Foreskin melanocyte (primary cell): ENCODE measurements at places on chromosomes 2 and 18.
A peak's percentile ranks its signal among the peaks of the same experiment; 100 is the strongest.

DNA sequence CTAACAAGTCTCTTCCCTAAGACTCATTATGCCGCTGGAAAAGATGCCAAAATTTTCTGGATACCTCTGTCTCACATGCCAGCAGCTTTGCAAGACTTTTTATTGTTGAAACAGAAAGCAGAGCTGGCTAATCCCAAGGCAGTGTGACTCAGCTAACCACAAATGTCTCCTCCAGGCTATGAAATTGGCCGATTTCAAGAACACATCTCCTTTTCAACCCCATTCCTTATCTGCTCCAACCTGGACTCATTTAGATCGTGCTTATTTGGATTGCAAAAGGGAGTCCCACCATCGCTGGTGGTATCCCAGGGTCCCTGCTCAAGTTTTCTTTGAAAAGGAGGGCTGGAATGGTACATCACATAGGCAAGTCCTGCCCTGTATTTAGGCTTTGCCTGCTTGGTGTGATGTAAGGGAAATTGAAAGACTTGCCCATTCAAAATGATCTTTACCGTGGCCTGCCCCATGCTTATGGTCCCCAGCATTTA, 26.3 kb downstream of the DHRS9 start:
- peak; percentile 94 for DNase-seq

DNA sequence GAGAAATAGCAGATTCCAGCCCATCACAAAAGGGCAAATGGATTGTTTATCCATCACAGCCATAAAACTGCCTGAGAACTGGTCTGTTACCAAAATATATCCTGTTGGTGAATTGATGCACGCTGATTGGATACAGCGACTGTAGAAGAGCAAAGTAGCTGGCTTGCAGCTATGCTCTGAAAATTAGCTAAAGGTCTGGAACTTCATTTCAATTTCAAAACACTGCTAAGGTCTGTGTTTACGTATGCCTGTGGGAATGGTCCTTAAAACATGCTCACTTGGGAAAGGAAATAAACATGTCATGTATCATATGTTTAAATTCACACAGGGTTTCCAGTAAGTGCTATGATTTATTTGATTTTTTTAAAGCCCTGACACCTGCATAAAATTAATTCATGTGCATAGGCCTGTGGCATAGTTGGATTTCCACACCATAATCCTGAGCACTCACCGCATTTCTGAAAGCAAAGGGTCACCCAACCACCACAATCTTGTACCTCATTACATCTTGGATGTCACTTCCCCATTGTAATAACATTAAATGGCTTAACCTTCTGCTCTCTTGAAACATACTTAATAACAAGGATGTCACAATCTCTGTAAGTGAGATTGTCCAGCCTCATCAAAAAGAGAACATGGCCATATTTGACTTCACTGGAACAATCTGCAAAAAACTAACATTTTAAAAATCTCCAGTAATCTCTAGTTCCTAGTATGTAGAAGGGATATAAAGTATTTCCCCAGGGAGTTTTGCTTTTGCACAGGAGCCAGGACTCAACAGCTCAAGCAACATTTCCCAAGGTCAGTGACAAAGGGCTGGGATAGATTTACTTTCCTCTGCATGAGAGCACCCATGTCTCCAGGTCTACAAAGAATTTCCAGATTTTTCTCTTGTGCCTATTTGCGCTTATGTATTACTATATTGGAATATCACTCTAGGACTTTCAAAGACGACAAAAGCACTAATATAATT, 109.8 kb downstream of the FARSB start:
- DNase-seq, result no peak

DNA sequence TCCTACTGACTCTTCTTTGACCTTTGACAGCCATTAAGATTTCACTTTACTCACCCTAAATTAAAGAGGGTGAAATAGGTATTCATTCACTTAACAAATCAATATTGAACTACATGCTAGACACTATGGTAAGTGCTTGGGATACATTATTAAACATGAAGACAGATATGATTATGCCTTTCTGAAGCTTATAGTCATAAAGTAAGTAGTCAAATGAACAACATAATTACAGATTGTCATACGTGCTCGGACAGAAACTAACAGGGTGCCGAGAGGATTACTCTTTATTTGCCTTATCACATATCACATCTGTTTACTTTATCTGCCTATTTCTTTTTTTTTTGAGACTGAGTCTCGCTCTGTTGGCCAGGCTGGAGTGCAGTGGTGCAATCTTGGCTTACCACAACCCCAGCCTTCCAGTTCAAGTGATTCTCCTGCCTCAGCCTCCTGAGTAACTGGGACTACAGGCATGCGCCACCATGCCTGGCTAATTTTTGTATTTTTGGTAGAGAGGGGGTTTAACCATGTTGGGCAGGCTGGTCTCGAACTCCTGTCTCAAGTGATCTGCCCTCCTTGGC, 9.8 kb downstream of the ACVR2A start:
- no peak for DNase-seq

DNA sequence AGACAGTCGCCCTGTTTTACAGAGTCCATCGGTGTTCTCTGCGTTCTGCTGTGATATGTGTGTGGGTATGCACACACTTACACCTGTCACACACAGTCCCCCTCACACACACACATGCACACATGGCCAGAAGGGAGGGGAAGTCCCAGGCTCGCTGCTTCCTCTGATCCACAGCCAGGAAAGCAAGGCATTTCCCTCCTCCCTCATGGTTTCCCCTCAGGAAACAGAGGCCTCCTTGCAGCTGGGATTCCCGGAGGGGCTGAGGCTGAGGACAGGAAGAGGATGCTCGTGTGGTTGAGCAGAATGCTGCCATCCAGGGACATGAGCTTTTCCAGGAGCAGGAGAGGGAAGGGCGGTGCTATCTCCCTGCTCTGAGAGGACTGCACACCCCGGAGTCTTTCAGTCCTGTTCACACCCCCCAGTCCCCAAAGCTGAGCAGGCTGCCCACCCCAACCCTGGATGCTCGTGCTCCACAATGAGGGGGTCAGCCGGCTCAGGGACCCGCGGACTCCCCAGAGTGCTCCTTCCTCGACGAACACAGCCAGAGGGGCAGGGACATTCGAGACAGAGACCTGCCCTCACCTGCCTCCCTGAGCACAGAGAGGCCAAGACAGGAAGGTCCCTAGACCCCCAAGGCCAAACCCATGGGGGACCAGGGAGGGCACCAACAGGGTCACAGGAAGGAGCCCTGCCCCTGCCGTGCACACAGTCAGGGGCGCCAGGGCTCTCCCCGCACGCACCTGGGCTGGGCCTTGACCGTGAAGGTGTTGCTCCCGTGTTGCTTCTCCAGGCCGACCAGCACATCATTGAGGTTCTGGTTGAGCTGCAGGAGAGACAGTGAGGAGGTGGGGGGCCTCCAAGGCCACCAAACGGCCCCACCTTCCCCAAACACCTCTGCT, 45.3 kb downstream of the BIN1 start:
- peak; percentile 57 for DNase-seq

DNA sequence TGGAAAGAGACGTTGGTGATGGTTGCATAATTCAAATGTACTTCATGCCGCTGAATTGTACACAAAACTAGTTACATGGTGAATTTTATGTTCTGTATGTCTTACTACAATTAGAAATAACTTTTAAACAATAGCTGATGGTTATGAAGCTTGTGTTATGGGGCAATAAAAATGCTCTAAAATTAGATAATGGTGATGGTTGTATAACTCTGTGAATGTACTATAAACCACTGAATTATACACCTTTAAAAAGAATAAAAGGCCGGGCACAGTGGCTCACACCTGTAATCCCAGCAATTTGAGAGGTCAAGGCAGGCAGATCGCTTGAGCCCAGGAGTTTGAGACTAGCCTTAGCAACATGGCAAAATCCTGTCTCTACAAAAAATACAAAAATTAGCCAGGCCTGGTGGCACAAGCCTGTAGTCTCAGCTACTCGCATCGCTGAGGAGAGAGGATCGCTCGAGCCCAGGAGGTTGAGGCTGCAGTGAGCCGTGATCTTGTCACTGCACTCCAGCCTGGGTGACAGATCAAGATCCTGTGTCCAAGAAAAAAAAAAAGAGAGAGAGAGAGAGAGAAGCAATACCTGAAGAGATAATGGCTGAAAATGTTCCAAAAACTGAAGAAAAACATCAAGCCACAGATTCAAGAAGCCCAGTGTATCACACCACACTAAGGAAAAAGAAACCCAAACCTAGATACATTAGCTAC, 6.3 kb downstream of the RNU4ATAC start:
- no peak for DNase-seq

DNA sequence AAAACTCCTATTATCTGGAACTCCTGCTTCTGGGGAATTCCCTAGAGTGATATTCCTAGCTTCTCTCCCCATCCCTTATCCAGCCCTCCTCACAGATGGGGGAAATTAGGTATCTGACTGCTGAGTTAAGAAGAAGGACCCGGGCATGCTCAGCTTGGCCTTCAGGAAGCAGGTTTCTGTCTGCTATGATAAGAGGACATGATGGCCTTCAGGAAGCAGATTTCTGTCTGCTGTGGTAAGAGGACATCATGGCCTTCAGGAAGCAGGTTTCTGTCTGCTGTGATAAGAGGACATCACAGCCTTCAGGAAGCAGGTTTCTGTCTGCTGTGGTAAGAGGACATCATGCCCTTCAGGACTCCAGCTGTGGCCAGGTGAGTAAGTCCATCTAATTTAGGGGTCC, 65.2 kb downstream of the PLEKHM3 start:
- no peak for DNase-seq

DNA sequence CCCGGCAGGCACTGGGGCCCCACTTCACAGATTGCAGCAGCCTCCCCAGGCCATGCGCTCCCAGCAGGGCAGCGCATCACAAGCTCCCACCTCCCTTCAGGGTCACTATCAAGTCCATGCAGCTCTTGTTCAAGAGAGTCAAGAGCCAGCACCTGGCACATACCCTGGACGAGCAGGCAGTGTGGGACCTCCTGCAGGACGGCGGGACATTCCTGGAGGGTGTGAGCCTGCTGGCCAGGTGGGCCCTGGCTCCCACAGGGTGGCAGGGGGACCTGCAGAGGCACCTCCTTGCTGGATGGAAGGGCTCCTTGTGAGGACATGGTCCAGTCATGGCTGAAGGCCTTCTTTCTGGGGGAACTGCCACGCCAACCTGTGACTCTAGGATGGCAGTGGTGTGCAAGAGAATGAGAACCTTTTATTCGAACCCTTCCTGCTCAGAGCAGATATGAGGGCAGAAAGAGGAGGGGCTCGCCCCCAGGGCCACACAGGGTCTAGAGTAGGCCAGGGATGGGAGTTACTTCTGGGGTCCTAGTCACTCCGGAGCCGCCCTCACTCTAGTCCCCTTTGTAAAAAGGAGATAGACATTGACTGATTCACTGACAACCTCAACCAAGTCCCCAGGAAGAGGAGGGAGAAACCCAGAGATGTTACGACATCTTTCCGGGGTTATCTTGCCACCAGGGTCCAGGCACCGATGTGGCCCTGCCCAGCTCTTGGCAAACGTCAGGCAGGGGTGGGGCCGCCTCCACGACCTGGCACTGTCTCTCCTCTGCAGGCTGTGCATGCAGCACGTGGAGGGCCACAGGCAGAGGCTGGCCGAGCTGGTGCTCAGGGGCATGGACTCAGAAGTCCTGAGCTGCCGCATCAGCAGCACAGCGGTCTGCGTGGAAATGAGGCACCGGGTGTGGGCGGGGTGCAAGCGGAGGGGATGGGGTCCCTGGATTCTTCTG, 31.3 kb downstream of the HJURP start:
- DNase-seq, result no peak

GRCh38 chr18:42458226-42458625, 503.2 kb downstream of the PIK3C3 start:
- no peak for DNase-seq

- DNase-seq, result no peak
Measured at GRCh38 chr2:30713698-30714097, 93.5 kb downstream of the CAPN13 start.

- no peak for DNase-seq
Measured at GRCh38 chr2:70192516-70192915, 1.7 kb upstream of the C2orf42 start.

- no peak for DNase-seq
Measured at GRCh38 chr2:81068144-81068543, 763.6 kb upstream of the LRRTM1 start.

DNA sequence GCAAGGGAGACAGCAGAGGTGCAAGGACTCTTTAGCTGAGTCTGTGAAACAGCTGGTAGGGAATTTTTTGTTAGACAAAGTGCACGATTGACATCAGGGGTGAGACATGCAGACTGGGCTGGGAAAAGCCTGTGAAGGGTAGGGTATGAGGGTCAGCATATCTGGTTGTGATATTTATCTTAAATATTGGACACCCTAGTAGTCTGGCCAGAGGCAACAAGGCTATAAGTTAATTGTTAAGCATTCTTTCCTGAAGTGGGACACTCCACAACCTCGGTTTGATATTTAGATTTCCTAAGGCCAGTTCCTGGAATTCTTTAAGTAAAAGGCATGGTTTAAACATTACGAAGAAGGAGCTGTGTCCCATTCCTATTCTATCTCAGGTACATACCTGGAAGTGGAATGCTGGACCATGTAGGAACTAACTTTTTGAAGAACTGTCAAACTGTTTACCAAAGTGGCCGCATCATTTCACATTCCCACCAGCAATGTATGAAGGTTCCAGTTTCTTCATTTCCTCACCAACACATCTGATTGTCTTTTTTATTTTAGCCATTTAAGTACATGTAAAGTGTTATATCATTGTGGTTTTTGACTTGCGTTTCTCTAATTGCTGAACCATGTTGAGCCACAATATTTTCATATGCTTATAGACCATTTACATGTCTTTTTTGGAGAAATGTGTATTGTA, 22.5 kb downstream of the EHBP1 start:
- DNase-seq, result no peak

GRCh38 chr2:199462956-199463692, 5.4 kb upstream of the SATB2 start:
- DNase-seq, result no peak

GRCh38 chr2:230669386-230669950, 43.2 kb upstream of the CAB39 start:
- no peak for DNase-seq

DNA sequence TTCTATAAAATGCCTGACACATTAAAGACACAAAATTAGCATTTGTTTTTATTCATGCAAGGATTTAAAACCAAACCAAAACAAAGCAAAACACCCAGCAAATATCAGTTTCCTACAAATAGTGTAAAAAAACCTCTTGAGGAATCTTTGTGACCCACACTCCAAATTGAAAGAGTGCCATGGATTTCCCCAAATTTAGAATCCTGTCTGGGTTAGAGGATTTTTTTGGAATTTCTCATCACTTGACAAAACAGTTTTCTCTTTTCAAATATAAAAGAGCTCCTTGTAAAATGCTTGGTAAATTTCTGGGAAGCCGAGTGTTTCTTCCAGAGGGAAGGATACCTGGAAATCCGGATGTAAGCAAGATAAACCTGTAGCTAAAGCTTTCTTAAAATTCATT, 1.7 kb upstream of the FN1 start:
- no peak for DNase-seq

- DNase-seq, result no peak
Measured at GRCh38 chr2:123747326-123747725, 277.8 kb upstream of the CNTNAP5 start.
